ENCODE measurements at places on chromosomes 12 and 14.

DNA sequence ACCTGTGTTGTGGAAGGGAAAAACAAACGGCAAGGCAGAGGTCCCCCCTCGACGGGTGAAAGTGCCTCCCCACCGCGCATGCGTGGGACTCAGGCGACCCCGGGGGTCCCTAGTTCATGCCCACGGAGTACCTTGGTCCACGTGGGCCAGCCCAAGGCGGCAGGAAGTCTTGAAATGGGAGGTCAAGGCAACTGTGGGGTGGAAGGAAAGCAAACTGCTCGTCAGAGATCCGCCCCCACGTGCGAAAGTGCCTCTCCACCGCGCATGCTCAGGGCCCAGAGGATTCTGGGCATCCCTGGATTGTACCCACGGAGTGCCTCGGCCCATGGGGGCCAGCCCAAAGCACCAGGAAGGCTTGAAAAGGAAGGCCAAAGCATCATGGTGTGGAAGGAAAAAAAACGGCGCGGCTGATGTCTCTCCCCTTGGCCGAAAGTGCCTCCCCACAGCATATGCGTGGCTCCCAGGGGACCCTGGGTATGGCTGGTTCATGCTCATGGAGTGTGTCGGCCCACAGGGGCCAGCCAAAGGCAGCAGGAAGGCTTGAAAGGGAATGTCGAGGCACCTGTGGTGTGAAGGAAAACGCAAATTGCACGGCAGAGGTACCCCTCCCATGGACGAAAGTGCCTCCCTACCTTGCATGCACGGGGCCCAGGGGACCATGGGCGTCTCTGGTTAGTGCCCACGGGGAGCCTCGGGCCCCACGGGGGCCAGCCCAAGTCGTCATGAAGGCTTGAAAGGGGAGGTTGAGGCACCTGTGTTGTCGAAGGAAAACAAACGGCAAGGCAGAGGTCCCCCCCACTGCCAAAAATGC lies 369.7 kb downstream of the ALG10 start:
- no peak for DNase-seq

GRCh38 chr12:100404769-100405407 lies 48.0 kb downstream of the SLC17A8 start:
- DNase-seq, result no peak

GRCh38 chr14:56992332-56992820 lies 182.1 kb upstream of the OTX2 start:
- DNase-seq, result no peak

GRCh38 chr12:4051596-4051995 lies 178.4 kb upstream of the PARP11 start:
- DNase-seq, result no peak

- no peak for DNase-seq
These were observed 138.5 kb upstream of the SRRM4 start for GRCh38 chr12:118842866-118843265.

GRCh38 chr12:47705229-47705565 lies 633 bp downstream of the RPAP3 start:
- DNase-seq, result no peak

GRCh38 chr14:47345016-47345415 lies 330.4 kb downstream of the MDGA2 start:
- DNase-seq, result no peak

- no peak for DNase-seq
These were observed 3.2 kb downstream of the DACT1 start for GRCh38 chr14:58640959-58641358.

DNA sequence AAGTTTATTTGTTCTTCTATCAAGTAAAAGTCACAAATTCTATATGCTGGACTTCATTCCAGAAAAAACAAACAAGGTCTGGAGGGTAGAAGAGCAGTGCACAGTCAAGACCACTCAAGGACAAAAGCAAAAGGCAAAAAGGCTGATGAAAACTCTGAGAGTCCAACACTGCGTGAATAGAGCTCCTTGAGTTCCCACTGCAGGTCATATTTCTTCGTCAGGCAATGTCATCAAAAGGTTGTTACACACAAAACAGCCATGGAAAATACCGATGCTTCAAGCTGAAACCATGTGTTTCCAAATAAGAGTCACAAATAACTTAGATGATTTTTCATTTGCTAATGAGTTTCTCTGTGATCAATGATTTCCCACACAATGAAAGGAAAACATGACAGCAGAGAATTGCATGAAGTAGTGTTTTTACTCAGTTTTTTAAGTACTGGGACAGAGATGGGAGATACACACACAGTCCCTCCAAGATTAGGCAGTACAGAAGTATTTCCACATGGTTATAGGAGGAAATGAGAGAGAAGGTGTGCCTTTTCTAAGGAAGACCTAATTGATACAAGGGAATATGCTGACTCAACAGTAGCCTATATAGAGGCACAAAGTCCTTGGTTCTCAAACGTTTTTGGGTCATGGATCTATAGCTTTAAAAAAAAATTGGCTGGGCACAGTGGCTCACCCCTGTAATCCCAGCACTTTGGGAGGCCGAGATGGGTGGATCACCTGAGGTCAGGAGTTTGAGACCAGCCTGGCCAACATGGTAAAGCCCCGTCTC lies 177.7 kb downstream of the MED13L start:
- no peak for DNase-seq

DNA sequence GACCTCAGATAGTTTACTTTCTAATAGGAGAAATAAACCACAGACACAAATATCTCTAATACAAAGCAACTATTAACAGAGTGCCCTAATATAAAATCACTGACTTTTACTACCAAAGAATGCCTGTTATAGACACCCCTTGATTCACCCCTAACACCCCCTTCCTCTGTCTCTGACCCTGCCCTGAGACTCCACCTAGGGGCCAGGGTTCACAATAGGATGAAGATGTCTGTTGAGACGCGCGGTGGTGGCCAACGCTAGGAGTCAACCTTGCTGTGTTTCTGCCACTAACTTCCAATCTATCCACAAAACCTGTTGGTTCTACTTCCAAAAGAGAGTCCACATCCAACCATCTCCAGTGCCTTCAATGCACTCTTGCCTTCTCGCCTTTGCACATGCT lies 10.9 kb upstream of the TC2N start:
- DNase-seq, result no peak

DNA sequence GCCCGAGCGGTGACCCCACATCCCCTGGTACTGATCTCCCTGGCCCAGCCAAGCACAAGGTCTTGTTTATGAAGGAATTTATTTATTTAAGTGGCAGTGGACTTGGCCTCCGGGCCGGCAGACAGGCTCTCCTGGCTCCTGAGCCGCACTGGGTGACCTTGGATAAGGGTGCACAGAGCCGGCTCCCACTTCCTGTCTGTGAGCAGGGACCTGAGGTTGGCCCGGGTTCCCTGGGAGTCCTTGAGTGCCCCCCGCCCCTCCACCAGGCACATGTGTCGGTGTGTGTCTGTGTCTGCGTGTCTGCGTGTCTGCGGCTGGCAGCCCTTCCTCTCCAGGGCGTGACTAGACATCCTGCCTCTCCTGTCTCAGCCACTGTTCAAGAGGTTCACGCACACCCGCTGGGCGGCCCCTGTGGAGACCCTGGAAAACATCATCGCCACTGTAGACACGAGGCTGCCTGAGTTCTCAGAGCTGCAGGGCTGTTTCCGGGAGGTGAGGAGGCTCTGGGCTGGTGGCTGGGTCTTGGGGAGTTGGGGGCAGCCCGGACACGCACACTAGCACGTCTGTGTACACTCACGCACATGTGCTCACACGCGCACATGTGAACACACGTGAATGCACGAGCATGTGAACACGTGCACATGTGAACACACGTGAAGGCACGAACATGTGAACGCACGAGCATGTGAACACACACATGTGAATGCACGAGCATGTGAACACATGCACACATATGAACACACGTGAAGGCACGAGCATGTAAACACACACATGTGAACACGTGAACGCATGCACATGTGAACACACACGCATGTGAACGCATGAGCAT lies 9.3 kb downstream of the TNFAIP2 start:
- no peak for DNase-seq

- no peak for DNase-seq
These were observed 3.2 kb upstream of the CAMKK2 start for GRCh38 chr12:121299662-121300061.

GRCh38 chr12:15629108-15629507 lies 160.1 kb downstream of the EPS8 start:
- DNase-seq, result no peak

DNA sequence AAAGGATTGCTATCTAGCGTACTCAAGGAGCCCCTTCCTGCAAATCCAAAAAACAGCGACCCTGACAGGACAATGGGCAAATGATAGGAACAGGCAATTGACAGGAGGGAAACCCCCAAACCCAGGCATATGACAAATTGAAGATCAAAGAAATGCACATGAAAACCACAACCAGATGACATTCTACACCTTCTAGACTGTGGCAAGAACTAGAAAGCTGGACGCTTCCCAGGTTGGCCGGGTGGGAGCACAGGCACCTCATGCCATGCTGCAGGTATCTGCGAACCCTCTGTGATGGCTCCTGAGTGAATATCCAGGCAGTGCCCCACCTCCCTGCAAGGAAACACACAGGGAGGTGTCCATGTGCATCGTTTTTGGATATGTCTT lies 37.1 kb downstream of the CMKLR1 start:
- DNase-seq, result peak; percentile 38

DNA sequence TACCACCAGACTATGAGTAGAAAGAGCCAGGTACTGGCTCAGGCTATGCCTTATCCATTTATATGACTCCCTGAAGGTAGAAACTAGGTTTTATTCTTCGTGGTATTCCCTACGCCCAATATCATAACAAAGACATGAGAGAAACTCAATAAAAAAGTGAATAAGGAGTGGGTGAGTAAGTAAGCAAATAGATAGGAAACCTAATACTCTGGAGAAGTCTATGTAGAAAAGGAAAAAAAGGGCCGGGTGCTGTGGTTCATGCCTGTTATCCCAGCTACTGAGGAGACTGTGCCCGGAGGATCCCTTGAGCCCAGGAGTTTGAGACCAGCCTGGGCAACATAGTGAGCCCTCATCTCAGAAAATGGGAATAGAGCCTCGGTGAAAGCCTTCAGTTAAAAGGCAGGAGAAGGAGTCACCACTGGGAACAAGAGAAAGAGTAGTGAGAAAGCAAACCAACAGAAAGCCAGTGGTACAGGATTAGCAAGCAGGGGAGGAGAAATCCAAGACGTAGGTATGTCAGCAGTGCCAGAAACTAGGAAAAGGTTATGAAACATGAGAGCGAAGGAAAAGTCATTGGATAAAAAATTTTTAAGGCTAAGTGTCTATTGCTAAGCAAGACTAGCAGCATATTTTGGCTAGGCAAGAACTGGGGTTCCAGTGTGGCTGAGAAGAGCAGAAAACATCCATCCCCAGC lies 6.0 kb upstream of the OR6J1 start:
- DNase-seq, result no peak

- no peak for DNase-seq
These were observed 37.7 kb upstream of the FOXJ2 start for GRCh38 chr12:7994731-7995205.

DNA sequence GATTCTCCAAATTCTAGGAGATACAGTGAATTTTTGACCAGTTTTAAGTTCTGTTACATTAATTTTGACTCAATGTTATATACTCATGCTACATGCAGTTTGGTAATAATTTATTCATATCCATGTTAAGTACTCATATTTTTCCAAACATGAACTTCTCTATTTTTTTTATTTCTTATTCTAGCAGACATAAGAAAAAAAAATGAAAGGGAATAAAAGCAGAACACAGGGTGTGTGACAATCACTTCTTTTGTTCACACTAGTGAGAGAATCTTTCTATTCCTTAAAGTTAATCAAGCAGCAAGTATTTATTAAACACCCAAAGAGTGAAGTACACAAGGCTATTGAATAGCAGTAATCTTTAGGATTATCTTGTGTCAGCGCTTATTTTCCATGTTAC lies 171.1 kb upstream of the ATP2B1 start:
- DNase-seq, result no peak

- no peak for DNase-seq
These were observed 439.2 kb downstream of the BTG1 start for GRCh38 chr12:91706466-91706865.

GRCh38 chr12:86213012-86213411 lies 43.2 kb downstream of the MGAT4C start:
- DNase-seq, result no peak

DNA sequence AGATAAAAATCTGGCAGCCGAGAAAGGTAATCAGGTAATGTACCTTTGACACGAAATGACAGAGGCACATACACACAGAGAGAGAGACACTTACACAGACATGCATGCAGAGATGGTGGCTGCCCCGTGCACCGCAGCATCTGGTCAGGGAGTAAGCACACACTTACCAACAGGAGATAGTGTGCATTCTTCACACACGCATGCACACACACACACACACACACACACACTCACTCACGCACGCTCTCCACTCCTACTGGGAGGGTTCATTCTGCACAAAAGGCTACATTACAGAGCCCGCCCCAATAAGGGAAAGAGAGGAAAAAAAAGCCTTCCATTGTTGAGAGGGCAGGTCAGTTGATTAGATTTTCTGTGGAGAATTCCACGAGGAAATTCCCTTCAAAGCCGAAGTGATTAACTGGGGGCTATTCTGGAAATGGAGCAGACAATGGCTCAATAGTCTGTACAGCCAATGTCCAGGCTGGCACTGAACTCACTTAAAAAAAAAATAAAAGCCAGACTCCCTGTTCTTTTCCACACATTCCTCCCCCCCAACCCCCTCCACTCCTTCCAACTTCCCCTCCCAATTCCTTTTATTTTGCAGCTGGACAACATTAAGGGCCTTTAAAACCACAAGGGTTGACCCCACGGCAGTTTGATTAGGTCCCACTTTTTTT lies 1.4 kb upstream of the SOX5 start:
- no peak for DNase-seq

GRCh38 chr12:65566751-65567150 lies 257.5 kb upstream of the HMGA2 start:
- no peak for DNase-seq

DNA sequence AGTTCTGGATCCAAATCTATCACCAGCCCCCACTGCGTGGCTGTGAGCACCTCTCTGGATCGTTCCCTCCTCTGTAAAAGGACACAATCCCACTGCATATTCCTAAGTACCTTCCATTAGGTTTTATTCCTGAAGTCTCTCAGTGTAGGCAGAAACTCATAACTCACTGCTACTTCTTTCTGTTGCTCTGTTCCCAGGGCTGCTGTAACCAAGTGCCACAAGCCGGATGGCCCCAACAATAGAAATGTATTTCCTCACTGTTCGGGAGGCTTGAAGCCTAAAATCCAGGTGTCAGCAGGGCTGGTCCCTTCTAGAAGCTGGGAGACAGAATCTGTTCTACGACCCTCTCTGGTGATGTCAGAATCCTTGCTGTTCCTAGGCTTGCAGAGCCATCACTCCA lies 24.9 kb downstream of the FOXN3 start:
- no peak for DNase-seq

DNA sequence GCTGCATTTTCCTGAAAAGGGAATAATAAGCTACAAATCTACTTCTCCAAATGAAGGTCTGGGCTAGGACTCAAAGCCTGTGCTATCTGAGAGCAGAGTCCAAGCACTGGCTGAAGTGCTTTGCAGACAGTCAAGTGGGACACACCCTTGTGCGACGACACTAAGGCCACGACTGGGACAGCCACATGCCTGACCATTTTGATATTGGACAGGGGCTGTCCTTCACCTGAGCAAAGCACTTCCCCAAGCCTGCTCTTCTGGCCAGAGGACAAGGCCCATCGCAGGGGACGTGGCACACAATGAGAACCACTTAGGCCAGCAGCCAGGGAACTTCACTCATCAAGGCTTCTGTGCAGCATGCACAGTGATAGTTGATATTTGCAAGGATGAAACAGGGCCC lies 71.4 kb downstream of the RBM19 start:
- no peak for DNase-seq
